ENCODE measurements at places on chromosomes 6 and 20. TPM values are rescaled to one million over a fixed set of nuclear protein-coding genes. Genes with fewer than 3 reads are reported as not detected.

DNA sequence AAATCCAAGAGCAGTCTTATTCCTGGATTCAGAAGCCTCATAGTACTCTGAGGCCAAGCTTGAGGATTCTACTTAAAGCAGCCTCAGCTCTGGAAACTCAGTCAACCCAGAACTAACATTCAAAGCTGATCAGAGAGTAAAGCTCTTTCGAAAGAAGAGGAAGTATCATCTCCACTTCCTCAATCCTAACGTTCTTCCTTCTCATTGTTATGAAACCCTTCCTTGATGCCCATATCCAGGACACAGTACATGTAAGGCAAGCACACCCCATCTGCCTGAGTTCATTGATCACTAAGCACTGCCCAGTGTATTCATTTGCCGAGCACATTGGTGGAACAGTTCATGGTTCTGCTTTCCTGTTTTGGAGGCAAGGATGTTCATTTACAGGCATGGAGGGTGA is at the start of gene IPCEF1:
IPCEF1 (minus strand) TSS at position 114 of the 400 bp plus-strand sequence. CDS start 90,856 bp downstream, outside the sequence.
- no peak for DNase-seq

Gene MYLK2
- total RNA-seq: not detected

- DNase-seq: no peak
Observed at GRCh38 chr6:134296762-134297161, 21.1 kb downstream of the SGK1 start.

- no peak for DNase-seq
Observed at GRCh38 chr6:170013815-170014214, 262.4 kb downstream of the ERMARD start.

Gene FAM83C
- total RNA-seq: not detected

DNA sequence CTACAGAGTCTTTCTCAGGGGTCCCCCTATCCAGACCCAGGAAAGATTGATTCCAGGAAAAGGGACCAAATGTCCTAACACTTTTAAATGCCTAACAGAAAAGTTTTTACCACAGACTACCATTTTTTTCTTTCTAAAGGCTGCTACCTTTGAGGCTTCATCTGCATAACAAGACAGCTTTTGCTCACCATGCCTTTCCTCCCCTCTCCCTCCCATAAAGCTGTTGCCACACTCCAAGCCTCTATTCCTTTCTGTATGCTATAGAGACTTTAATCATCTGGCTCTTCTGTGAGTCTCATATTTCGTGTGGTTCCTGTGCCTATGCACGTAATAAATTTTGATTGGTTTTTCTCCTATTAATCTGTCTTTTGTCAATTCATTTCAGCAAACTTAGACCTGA is 26.0 kb upstream of the LIN28B start:
- no peak for DNase-seq

- DNase-seq: peak; percentile 77
Observed at GRCh38 chr6:148109732-148110131, 232.9 kb upstream of the SASH1 start.

Gene RHAG
- not detected for total RNA-seq

Gene DAAM2
- 34.6 TPM for total RNA-seq

DNA sequence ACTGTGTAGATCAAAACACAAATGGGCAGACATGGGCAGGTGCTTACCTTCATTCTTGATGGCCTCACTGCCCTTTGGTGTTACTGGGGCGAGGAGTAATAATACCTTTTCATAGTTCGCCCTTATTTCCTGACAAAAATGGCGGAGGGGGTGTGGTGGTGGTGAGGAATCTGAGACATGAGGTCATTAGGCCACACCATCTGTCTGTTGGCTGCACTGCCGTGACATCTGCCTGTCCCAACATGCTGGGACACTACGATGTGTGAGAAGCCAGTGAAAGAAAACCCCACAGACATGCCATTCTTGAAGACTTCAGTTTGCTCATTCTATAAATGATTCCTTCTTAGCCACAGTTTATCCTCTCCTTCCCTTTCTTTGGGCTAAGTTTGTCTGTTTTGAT is 13.4 kb upstream of the MAPRE1 start:
- DNase-seq: no peak

DNA sequence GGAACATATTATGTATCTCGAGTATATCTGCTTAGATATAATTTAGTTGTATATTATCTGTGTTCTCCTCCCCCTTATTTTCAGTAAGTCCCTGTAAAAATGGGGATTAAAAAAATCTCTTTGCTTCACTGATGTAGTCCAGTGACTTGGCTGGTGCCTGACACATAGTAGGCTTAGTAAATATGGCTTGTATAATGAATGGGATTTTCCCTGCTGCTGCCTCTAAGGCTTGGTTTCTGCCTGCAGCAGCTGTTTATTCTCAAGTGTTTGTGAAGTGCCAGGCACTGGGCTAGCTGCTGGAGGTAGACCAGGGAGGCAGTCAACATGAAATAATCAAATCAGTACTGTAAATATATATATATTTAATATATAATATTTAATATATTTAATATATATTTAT is 1.6 kb upstream of the ZFP64 start:
- DNase-seq: no peak

DNA sequence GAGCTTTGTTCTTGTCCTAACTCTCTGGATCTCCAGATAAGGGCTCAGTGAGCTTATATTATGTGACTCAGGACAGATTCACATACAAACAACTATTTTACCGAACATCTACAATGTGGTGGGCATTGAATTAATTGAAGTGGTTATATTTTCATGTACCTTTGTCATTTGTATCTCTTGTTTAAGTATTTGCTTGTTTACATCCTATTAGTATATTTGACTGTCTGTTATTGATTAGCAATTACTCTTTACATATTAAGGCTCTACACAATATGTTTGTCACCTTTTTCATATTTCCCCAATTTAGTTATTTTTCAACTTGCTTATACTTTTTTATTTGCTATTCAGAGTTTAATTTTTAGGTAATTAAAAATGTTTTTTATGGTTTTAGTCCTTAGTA is 222.4 kb downstream of the TFAP2C start:
- DNase-seq: no peak

Gene PCMT1
- total RNA-seq: 69.4 TPM

Gene MOG
- not detected for total RNA-seq

- DNase-seq: no peak
Observed at GRCh38 chr6:146898069-146898887, 299.5 kb downstream of the ADGB start.

Gene FAM162B
- total RNA-seq: 13.2 TPM

DNA sequence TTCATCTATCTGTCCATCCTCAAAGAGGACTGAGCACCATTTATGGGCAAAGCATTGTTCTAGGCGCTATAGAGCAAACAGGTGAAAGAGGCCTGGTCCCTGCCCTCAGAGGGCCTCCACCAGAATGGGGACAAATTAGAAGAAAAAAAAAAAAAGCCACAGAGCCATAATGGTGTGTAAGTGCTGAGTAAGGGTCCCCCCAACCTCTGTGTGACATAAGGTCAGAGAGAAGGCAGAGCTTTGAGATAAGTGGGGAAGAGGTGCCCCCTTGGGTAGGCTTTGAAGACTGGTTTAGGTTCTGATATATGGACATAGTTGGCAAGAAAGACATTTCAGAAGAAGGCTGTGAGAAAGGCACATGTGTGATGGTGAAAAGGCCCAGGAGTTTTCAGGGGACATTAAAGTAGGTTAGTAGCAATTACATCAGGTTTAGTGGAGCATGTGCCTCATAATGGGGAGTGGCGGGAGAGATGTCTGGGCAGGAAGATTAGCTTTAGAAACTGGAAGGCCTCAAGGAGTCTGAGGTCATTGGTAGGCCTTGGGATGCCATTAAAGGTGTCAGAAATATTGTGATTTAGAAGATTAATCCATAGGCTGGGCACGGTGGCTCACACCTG is 15.3 kb upstream of the ZBTB9 start:
- DNase-seq: no peak

DNA sequence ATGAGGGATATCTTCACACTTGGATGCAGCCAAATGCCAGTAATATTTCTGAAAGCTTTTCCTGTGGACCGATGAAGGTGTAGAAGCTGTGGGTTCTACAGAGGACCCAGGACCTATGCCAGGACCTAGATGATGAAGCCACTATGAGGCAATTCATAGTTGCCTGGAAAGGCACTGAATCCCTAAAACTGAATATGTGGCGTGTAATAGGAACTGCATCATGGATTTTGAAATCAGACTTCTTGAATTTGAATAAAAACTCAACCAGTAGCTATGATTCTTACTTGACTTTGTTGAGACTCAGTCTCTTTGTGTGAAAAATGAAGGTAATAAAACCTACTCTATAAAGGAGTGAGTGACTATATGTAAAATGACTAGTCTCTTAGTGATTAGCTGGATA is 89.9 kb upstream of the SGK1 start:
- no peak for DNase-seq

DNA sequence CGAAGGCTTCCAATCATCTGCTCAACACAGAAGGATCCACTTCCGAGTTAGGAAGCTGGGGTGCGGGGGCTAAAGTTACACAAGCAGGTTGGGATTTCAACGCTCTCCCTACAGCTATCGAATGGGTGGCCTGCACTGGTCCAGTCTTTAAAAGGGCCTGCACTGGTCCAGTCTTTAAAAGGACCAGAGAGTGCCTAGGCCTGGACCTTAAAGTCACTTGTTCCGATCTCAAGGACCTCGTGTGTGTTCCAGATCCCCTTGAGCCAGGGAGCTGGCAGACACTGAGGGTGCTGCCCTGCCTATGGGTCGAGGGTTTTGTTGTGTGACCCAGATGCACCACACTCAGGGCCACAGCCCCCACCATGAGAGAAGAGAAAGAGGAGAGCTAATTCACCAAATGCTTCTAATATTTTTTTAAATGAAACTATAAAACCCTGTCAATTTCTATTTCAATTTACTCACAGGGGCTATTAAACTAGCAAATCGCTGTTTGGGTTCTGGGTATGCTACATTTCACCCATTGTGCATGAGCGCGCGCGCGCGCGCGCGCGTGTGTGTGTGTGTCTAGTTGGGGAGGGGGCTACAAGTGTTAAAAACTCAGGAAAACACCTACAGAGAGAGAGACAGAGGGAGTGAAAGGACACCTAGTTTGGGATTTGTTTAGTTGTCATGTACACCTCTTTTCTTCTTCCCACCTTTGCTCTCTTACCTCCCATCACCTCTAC is 7.5 kb downstream of the TFAP2B start:
- no peak for DNase-seq

- no peak for DNase-seq
Observed at GRCh38 chr6:137890983-137891537, 24.0 kb downstream of the TNFAIP3 start.

Gene PHACTR1
- total RNA-seq: 72.8 TPM

DNA sequence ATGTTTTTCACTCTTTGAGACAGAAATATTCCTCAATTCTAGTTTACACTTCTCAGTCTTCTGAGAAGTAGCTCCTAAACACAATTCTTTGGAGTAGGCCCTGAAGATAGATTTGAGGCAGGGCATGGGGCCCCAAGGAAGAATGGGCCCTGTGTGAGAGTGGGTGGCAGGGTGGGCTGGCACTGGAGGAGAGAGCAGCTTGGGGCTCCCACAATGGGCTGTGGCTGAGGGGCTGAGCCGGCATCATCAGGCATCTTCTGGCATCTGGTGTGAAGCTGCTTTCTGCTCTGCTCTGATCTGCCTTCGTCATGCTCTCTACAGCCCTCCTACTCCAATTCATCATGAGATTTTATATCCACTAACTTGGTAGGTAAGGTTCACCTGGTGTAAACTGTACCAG is 88.2 kb downstream of the CDH26 start:
- DNase-seq: no peak

Gene SLC52A3
- 3.6 TPM for total RNA-seq

- no peak for DNase-seq
Observed at GRCh38 chr6:45586216-45587171, 208.8 kb upstream of the SUPT3H start.

- no peak for DNase-seq
Observed at GRCh38 chr6:53432318-53433161, 83.8 kb upstream of the ELOVL5 start.

GRCh38 chr20:18676396-18676795 is 88.5 kb downstream of the DTD1 start:
- DNase-seq: no peak

- DNase-seq: peak; percentile 85
Observed at GRCh38 chr20:32524829-32525501, 60.2 kb downstream of the NOL4L start.

- no peak for DNase-seq
Observed at GRCh38 chr6:163339466-163339865, 75.1 kb upstream of the QKI start.

Gene FOXS1
- total RNA-seq: 3.3 TPM

GRCh38 chr6:148244217-148244935 is 98.3 kb upstream of the SASH1 start:
- DNase-seq: no peak

DNA sequence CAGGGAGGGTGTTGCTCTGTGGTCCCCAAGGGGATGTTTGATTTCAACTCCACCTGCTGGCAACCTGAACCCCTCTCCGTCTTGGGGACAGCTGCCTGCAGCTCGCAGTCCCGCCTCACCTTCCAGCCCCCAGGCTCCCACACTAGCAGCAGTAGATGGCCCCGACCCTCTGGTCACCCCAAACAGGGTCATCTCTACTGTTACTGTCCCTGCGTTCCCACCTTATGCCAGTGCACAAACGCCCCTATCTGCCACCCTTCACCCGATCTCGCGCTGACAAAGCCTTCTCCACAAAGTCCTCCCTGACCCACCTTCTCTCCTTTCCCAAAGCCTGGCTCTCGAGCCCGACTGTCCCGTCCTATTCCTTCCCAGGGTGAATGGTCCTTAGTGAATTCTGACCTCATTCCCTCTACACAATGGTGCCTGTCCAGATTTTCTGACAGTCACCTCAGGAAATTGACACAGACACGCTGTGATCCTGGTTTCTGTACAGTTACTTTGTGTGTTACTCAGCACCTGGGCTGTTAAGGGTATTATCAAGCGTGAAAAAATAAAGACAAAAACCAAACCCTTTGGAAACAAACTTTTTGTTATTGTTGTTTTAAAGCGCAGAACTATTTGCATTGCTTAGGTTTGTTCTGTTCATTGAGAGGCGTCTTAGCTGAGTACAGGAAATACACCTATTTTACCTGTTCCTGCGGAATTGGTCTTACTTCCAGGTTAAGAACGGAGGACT is 728 bp downstream of the FUT9 start:
- no peak for DNase-seq

Gene SOX18
- 135 TPM for total RNA-seq

GRCh38 chr6:16681260-16681873 is 79.9 kb downstream of the ATXN1 start:
- no peak for DNase-seq

DNA sequence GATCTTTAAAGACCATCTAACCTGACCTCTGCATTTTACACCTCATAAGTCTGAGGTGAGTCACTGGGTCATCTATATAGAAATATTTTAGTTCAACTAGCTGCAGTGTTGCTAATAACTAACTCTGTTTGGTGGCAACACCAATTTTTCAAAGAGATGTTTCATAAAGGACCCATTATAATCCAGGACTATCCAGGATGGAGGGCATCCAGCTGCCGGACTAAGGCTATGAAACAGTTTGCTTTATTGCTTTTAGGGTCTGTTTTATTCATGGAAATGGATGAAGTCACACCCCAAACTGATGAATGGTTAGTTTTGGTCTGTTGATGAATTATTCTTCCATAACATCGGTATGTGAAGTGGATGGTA is 204.2 kb upstream of the GMDS start:
- DNase-seq: no peak

DNA sequence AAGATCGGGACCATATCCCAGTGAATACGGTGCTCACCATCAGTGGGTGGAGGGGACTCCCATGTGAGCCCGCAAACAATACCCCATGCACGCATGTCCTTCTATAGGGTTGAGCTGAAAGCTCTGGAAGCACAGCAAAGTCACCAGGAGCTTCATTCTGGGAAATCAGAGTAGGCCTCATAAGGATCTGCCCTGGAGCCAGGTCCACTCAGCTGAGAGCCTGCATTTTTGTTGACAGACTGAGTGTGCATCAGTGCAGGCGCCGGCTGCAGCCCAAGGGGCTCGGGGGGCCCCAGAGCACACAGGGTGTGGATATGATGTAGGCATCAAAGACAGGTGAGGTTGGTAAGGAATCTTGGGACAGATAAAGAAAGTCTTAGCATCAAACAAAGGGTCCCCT is 79.8 kb upstream of the CD93 start:
- no peak for DNase-seq

All from upper lobe of right lung (tissue), 1 donor.